Suprapubic skin (tissue), 4 donors: ENCODE measurements at places on chromosomes 5 and 9. TPM values are rescaled to one million over a fixed set of nuclear protein-coding genes. Genes with fewer than 3 reads are reported as not detected.

- DNase-seq: no peak
Measured at GRCh38 chr5:176529741-176530141, 7.5 kb downstream of the RNF44 start.

DNA sequence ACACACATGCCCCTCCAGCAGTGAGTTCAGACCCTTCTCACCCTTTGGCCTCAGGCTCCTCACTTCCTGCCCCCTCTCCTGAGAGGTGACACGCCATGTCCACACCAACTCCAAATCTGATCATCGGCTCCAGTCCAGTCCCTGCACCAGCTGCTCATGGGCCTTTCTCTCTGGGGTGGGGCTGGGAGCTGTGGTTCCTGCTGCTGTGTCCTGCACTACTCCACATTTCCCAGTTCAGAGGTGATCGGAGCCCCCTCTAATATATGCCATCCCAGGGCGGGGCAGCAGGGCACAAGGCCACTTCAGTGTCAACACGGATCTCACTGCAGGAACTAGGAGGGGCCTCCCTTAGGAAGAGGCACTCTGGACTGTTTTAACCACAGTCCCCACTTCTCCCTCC is 91.5 kb downstream of the ADAMTS2 start:
- DNase-seq: peak; percentile 46

- no peak for DNase-seq
Measured at GRCh38 chr5:71587766-71588532, 809 bp downstream of the MCCC2 start.

GRCh38 chr9:2039294-2040180 is 24.4 kb downstream of the SMARCA2 start:
- no peak for DNase-seq

- no peak for DNase-seq
Measured at GRCh38 chr5:35478856-35479682, 138.6 kb upstream of the SPEF2 start.

DNA sequence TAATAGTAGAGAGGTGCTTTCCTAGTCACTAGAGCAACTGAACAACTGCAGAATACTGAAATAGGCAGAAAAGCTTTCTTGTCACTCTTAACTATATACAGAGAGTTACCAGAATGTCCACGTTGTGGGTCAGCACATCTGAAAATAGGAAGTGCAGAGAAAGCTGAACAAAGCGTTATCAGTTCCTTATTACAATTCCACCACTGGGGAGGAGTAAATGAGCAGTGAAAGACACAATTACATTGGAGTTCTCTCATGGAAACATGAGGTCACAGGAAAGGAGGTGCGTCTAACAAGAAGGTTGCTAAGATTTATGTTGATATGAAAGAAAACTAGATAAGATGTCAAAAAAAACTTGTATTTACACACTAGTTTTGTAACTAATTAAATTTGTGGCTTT is 461.9 kb upstream of the COX7C start:
- DNase-seq: no peak

- no peak for DNase-seq
Measured at GRCh38 chr9:130073373-130073772, 19.7 kb downstream of the GPR107 start.

DNA sequence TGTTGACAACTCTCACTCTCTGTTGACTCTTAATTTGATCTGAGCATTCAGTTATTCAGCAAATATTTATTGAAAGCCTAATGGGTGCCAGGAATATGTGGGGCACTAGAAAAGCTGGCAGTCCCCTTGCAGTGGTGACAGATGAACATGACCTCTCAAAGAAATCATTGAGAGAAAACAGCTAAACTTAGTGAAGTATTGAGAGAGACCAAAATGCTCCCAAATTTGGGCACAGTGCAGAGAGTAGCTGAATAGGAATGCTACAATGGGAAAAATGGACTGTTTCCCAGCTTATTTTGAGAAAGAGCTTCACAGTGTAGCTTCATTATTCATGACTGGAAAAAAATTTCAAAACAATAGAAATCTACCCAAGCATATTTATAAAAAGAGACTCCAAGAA is 257.9 kb downstream of the SGCD start:
- DNase-seq: no peak

DNA sequence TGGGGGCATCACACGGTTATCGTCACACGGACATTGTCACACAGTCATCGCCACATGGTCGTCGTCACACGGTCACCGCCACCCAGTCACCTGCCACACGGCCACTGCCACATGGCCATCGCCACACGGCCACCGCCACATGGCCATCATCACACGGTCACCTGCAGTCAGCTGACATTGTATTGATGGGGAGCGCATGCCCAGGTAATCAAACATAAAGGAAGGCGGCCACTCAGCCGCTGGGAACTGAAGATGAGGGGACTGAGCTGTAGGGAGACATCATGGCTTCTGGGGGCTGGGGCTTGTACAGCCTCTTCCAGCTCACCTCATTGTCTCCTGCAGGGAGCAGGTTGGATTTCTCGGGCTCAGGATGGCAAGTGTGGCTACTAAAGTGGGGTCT is 49.2 kb downstream of the MRPL36 start:
- peak; percentile 20 for DNase-seq

GRCh38 chr9:124593651-124594058 is 86.5 kb upstream of the NR5A1 start:
- no peak for DNase-seq

- no peak for DNase-seq
Measured at GRCh38 chr9:69877852-69878514, 57.4 kb downstream of the CFAP95 start.

The MVB12B gene
- 25.7 TPM for total RNA-seq

The TEX53 gene
- not detected for total RNA-seq

The MYO10 gene
- 37.7 TPM for total RNA-seq

The RELL2 gene
- total RNA-seq: 2.9 TPM

The MLANA gene
- 47.4 TPM for total RNA-seq

The SIT1 gene
- not detected for total RNA-seq
